Left lung (tissue), 14 donors: ENCODE measurements at places on chromosomes 16 and 17.

DNA sequence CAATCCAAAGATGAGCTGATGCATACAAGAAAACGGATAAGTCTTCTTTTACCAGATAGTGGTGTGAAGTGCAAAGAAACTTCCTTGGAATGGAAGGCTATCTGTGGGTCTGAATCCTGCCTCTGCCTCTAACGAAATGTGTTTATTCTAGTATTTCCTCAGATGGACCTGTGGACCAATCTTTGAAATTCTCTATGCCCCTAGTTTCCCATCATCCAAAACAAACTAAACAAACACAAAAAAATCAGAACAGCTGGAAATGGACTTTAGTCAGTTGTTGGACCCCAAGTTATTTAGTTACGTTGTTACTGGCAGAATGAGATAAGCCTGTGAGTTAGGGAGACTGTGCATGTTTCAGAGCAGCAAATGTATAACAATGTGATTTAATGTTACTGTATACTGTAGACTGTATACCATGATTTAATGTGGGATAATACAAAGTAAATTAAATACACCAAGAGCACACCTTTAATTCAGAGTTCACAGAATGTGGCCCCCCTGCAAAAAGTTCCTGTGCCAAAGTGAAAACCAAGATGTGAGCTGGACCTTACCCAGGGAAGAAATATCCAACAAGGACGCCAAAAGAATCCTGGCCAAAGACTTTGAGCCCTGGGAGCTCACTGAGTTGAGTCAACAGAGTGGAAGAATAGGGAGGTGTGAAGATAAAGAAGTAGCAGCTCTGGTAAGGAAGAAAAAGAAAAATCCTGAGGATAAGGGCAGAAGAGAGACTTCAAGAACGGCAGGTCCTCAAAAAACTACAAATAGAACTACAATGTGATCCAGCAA, 255.2 kb downstream of the CNTNAP4 start:
- DNase-seq, result no peak
- H3K27me3 ChIP-seq, result no peaks in the 10 kb centered on the region
- H3K4me3 ChIP-seq, result no peak overlapping the region

DNA sequence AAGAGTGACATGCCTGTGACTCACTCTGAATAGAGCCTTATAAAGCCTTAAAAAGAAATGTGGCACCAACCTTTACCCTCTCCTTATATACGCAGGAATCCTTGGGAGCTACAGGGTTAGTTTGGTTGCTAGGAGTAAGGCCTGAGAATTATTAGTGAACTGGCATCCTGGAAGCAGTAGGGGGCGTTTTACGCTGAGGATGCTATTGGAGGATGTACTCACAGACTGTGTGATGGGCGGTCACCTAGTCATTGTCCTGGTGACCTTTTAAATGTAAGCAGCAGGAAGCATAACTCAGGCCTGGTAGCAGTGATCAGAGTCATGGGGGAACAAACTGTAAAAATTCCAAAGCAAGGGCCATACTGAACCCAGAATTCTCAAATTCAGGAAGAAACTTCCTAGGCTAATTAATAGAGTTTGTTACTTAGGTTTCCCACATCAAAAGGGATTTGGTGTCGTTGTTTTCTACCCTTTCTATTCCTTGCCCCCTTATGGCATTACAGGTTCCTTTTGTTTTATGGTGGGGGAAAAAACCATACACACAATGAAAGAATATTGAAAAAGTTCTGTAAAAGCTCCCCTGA, 153.8 kb downstream of the SNX11 start:
- H3K4me3 ChIP-seq, result no peak overlapping the region
- H3K4me1 ChIP-seq, result no peaks in the 10 kb centered on the region
- no peak overlapping the region for H3K27ac ChIP-seq
- DNase-seq, result no peak
- H3K36me3 ChIP-seq, result no peaks in the 10 kb centered on the region

- no peak for DNase-seq
- H3K4me3 ChIP-seq, result no peak overlapping the region
- no peak overlapping the region for H3K27ac ChIP-seq
- no peaks in the 10 kb centered on the region for H3K27me3 ChIP-seq
- no peaks in the 10 kb centered on the region for H3K4me1 ChIP-seq
These were observed 6.6 kb downstream of the GSDMA start for GRCh38 chr17:39969375-39969774.

GRCh38 chr17:3049705-3050295, 13.6 kb downstream of the OR1D5 start:
- H3K4me1 ChIP-seq, result no peaks in the 10 kb centered on the region
- no peak overlapping the region for H3K27ac ChIP-seq
- no peaks in the 10 kb centered on the region for H3K27me3 ChIP-seq

- no peak for DNase-seq
- no peak overlapping the region for H3K27ac ChIP-seq
- H3K4me3 ChIP-seq, result no peak overlapping the region
- H3K27me3 ChIP-seq, result no peaks in the 10 kb centered on the region
These were observed 505.0 kb downstream of the HS3ST4 start for GRCh38 chr16:26196802-26197201.

DNA sequence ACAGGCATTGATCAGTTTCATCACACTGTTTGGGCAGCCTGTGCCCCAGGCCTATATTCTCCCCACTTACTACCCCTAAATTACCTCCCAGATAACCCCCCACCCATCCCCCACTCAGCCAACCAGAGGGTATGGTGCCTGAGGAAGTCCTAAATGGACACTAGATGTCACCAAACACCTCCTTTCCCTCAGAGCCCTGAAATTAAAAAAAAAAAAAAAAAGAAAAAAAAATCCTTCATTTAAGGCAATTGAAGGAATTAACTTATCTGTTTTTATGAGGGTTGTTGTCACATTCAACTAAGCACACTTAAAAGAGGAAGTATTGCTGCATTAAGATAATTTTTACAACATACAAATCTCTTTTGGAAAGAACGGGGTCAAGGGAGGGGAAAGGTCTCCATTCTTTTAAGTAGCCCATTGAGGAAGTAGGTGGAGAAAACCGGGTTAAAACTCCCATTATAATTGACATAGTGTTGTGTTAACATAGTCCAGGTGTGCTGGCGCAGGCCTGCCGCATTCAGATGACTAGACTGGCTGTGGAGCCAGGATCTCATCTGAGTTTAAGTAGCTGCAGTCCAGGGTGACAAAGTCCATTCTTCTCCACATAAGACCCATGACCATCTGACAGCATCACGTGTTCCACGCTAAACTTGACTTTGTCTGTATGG, 46.3 kb downstream of the SNX11 start:
- no peaks in the 10 kb centered on the region for H3K36me3 ChIP-seq
- H3K4me1 ChIP-seq, result peaks cover 3% of the 10 kb centered on the region
- peaks cover 26% of the 10 kb centered on the region for H3K27me3 ChIP-seq
- H3K4me3 ChIP-seq, result no peak overlapping the region

GRCh38 chr16:68715471-68715870, 21.6 kb upstream of the CDH1 start:
- no peak for DNase-seq
- H3K36me3 ChIP-seq, result no peaks in the 10 kb centered on the region
- H3K4me1 ChIP-seq, result no peaks in the 10 kb centered on the region
- H3K27ac ChIP-seq, result no peak overlapping the region
- no peak overlapping the region for H3K4me3 ChIP-seq

DNA sequence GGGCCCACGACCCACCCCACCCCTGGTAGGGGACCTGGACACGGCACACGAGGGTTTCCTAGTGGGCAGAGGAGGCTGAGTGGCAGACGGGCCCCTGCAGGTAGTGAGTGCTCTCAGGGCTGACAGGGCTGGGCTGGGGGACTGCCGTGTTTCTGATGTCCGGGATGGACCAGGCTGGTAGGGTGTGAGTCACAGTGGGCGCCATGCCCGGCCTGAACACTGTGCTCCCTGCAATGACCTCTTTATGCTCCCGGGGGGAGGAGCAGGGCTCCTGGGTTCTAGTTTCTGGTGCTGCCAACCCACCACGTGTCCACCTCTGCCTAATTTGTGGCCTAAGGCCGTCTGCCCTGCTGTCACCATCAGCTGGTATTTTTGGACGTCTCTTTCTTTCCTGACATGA, 26.3 kb downstream of the ARHGAP23 start:
- peaks cover 59% of the 10 kb centered on the region for H3K4me1 ChIP-seq
- H3K27ac ChIP-seq, result peak overlapping the region; percentile 53
- peak; percentile 71 for DNase-seq
- H3K36me3 ChIP-seq, result no peaks in the 10 kb centered on the region

- no peaks in the 10 kb centered on the region for H3K4me1 ChIP-seq
- no peak for DNase-seq
- no peaks in the 10 kb centered on the region for H3K27me3 ChIP-seq
- H3K4me3 ChIP-seq, result no peak overlapping the region
- peak overlapping the region; percentile 39 for H3K27ac ChIP-seq
These were observed 141.2 kb downstream of the AATF start for GRCh38 chr17:37089956-37090355.

- no peak for DNase-seq
- H3K36me3 ChIP-seq, result no peaks in the 10 kb centered on the region
- no peaks in the 10 kb centered on the region for H3K4me1 ChIP-seq
- H3K27me3 ChIP-seq, result no peaks in the 10 kb centered on the region
These were observed 274.2 kb downstream of the ABCC12 start for GRCh38 chr16:47881574-47881973.
